ENCODE measurements at places on chromosomes 5 and 9.

DNA sequence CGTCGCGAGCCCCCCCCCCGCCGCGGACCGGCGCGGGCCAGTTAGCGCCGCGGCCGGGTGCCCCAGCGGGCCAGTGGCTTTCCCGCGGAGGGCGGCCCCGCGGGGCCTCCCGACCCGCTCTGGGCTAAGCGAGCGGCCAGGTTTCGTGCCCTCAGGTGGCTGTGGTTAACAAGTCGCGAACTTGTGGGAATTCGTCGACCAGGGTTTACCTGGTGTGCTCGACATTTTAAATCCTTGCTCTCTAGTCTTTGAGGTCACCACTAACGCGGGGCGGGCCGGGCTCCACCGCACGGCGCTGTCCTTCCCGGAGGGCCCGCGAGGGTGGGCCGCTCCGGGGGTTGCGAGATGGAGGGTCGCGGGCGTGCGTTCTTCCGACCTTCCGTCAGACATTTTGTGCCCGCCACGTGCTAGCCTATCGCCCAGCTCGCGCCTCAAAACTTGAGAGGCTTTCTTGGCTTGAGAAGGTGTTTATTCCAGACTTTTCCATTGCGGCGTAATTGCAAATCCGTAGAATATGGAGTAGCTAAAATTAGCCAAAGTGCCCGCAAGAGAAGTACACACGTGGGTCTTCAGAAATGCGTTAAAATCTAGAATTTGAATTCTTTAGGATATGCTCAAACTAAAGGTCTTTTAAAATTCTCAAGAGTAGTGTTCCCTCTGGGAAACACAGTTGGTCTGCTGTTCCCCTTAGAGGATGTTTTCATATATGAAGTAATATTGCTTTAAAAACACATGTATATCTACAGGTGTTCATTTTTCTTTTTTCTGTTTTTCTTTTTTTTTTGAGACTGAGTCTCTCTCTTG lies 2.1 kb downstream of the ANP32B start:
- peak; percentile 53 for DNase-seq

DNA sequence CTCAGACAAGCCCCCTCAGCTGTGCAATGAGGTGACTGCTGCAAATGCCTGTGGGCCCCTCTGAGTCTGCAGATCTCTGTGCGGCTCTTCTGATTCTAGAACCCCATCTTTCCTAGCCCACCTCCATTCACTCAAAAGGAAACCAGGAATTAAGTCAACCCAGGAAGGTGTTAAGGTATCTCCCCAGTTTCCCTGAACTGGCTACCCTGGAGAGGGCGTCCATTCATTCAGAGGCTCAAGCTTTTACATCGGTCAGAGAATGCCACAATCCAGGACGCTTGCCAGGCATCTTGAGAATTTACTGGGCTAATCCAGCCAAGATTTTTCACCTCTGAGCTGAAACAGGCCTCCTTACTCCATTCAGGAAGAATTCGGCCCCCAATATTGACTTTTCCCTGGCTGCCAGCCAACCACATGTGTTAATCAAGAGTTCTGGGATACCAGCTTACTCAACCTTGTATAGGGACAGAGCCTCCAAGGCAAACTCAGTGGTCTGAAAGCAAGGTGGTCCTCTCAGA lies 889 bp upstream of the ADAMTS12 start:
- no peak for DNase-seq

GRCh38 chr5:14040542-14040941 lies 96.1 kb upstream of the DNAH5 start:
- DNase-seq = no peak

- DNase-seq = no peak
These were observed 4.3 kb downstream of the MCTP1 start for GRCh38 chr5:95280401-95281095.

DNA sequence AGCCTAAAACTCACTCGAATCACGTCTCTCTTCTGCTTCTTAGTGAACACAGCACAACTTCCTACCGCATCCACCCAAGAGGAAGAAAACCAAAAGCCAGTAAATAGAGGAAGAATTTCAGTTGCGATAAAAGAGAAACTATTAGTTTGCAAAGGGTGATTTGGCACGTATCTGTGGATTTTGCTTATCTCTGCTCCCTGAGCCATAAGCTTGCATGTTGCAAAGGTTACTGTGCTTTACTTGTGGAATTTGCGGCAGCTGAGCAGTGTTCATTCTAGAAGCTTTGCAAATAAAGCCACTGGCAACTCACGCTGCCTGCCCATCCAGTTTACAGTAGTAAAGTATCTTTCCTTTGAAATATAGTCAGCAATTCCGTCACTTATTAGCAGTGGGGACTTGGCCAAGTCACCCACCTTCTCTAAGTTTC lies 149.0 kb upstream of the PCA3 start:
- DNase-seq = no peak

DNA sequence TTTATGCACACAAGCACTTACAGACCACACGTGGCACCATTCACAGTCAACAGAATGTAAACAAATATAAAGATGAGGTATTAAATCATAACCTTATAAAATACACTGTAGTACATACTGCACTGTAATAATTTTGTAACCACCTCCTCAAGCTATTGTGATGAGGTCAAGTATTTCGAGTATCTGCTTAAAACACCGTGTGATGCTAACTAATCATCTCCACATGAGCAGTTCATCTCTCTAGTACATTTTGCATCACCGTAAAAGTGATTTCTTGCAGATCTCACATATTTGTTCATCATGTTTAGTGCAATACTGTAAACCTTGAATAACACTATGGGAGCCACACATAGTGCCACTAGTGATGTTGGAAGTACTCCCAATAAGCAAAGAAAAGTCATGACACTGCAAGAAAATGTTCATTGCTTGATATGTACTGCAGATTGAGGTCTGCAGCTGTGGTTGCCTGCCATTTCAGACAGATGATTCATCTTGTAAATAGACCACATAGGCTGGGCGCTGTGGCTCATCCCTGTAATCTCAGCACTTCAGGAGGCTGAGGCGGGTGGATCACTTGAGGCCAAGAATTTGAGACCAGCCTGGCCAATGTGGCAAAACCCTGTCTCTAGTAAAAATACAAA lies 44.3 kb downstream of the FOXB2 start:
- DNase-seq = no peak

GRCh38 chr9:117290856-117291622 lies 123.8 kb downstream of the ASTN2 start:
- DNase-seq = no peak

DNA sequence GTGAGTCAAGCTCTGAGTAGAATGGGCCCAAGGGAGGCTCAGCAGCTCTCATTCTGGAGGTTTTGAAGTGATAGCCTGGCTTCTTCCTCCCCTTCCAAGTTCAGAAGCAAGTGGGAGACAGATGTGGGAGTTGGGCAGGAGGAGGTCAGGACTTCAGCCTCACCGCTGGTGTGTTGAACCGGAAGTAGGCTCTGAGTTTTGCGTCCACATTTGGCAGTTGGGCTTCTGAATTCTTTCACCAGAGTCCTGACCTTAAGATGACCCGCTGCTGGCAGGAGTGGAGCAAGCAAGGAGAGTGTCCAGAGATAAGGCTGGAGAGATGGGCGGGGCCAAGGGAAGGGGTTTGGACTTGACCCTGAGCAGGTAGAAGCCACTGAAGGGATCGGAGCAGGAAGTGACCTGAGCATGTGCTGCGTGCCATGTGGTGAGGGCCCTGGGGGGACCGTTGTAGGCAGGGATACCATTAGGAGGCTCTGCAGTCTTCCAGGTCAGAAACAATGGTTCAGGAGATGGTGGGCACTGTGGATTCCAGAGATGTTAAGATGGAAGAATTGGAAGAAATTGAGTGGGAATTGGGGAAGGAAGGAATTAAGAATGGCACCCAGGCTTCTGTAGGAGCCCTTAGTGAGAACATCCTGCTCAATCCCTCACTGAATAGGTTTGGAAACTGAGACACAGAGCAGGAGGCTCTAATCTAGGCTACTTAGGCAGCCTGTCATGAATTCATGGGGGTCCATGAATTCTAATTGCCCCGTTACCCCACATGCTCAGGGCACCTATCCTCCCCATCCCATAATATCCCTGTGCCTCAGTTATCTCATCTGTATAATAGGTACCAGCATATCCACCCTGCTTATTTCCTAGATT lies 25.9 kb downstream of the GALNT12 start:
- DNase-seq = no peak

- DNase-seq = no peak
These were observed 184.8 kb downstream of the NR3C1 start for GRCh38 chr5:143218517-143219170.

DNA sequence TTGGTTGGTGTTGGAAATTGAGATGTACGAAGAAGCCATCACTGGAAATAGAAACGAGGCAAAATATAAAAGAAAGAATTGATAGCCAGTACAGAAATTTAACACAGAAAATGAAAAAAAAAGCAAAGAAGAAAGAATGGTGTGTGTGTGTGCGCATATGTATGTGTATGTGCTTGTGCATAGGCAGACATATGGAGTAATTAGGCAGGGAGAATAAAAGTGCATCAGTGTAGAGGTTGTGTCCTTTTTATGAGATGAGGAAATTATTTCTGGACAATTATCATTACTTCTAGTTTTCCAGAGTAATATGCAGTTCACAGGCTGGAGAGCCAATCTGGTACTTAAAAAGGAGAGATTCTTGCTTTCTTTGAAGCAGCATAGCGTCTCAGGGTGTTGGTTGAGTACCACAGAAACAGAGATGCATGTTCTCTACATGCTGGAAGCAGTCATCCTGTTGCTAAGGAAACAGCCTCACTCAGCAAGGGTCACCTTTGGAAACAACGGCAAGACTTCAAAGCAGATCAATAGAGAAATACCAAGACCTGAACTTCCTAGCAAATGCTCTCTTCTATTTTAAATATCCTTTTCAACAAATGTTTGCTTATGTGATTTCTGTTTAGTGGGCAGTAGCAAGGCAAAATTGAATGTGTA lies 172.7 kb downstream of the TAF11L14 start:
- DNase-seq = no peak

GRCh38 chr9:17600962-17601593 lies 22.2 kb downstream of the SH3GL2 start:
- DNase-seq = no peak

- DNase-seq = no peak
These were observed 38.5 kb downstream of the S1PR3 start for GRCh38 chr9:89029788-89030187.

DNA sequence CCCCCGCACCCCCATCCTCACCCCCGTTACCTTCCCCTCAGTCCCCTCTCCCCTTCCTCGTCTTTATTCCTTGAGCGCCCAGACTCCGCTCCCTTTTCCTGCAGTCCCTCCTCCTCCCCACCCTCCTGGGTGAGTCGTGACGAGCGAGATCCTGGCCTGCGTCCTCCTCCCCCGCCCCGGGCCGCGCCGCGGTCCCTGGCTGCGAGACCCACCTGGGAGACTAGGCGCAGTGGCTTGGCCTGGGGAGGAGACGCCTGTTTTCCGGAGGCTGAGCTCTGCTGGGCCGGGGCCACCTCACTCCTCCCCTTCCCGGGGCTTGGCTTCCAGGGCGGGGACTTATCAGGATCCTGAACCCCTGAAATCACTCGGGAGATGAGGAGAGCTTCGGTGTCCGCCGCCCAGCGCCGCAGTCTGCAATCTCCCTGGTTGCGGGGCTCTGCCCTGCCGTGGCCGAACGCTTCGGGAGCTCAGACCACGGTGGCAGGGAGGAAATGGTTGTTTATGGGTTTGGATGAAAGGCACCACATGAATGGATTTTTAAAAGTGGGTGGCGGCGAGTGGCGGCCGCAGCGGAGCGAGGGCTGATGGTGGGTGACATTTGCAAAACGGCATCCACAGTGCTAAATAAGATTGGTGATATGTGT lies 984 bp downstream of the STXBP1 start:
- DNase-seq = peak; percentile 19

GRCh38 chr5:1445313-1445688 lies at the start of gene SLC6A3:
TSS of gene SLC6A3 (minus strand) at chr5:1445440. CDS start at chr5:1443197, 2,243 bp downstream.
- DNase-seq = no peak

DNA sequence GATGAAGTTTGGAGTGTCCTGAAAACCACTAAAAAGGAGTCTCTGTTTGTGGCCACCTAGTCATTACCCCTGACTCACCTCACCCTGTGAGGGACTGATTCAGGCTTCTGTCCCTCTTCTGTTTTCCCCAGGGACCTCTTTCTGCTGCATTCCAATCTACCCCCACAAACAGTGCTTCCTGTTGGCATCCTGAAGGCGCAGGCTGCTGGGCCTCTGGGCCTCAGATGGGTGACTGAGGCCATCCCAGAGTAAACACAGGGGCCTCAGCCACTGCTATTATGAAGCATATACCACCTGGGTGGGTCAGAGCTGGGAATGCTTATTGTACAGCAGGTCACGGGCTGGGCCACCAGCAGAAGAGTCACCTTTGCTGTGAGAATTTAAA lies 20.0 kb downstream of the MORN5 start:
- DNase-seq = no peak

- no peak for DNase-seq
These were observed 204.4 kb downstream of the NXNL2 start for GRCh38 chr9:88739373-88739772.

- no peak for DNase-seq
These were observed 97.1 kb upstream of the ASTN2 start for GRCh38 chr9:117511852-117512481.

GRCh38 chr9:129587487-129588262 lies 33.2 kb downstream of the C9orf50 start:
- no peak for DNase-seq

- no peak for DNase-seq
These were observed 147.1 kb upstream of the SLC12A2 start for GRCh38 chr5:127936439-127936972.

GRCh38 chr5:124733329-124733650 lies 13.1 kb downstream of the ZNF608 start:
- no peak for DNase-seq

GRCh38 chr5:68053202-68053601 lies 162.4 kb upstream of the PIK3R1 start:
- DNase-seq = no peak

DNA sequence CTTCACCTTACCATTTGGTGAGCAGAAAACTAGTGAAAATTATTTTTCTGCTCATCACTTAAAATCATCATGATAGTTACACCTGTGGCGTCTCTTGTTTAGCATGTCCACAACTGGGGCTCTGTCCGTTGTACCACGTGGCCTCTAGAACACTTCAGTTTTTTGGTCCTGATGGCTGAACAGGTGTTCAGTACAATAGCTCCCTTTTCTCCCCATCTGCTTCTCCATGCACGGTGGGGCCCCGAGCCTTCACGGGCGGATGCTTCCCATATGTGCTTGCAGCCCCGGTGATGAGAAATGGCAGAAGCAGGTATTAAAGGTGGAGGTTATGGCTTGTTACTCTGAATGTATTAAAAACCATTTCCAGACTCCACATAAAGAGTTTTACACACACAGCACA lies 304.1 kb downstream of the CWC27 start:
- no peak for DNase-seq

- no peak for DNase-seq
These were observed 6.1 kb downstream of the IL4 start for GRCh38 chr5:132679717-132680380.

GRCh38 chr9:6904371-6904770 lies 146.6 kb downstream of the KDM4C start:
- no peak for DNase-seq

GRCh38 chr5:176542596-176543427 lies 5.6 kb upstream of the RNF44 start:
- no peak for DNase-seq

DNA sequence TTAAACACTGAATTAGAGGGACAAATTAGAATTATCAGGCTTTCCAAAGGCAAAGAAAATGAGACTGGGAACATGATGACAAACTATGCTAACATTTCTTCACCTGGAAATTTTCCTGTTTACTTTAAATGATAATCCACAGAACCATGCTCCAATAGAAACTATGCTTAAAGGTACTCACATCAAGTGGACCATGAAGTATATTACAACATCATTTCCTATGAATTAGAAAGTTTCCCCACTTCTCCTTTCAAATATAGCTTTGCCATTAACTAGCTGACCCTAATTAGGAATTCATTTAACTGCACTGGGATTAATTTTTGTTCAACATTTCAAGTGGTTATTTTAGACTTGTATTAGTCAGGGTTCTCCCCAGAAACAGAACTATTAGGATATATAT lies 81.4 kb downstream of the DTWD2 start:
- no peak for DNase-seq
